ENCODE measurements at places on chromosomes 2 and 18.
A peak's percentile ranks its signal among the peaks of the same experiment; 100 is the strongest.

DNA sequence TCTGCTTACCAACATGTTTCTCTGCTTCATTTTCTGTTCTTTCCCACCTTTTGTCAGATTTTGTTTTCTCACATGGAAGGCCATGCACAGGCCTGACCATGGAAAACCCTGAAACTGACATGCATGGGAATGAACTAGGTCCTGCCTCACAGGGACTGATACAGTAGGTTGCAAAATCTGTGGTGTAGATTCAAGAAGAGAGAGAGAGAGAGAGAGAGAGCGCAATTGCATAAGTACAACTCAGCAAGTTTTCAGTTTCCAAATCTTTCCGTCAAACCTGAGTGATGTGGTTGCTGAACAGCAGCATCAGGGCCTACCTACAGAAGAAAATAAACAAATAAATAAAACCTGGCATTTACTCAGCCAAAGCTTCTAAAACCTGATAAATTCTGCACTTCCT is 87.5 kb upstream of the RNF152 start:
- no peak for DNase-seq

GRCh38 chr2:98691303-98691702 is 39.6 kb downstream of the MGAT4A start:
- DNase-seq: no peak

DNA sequence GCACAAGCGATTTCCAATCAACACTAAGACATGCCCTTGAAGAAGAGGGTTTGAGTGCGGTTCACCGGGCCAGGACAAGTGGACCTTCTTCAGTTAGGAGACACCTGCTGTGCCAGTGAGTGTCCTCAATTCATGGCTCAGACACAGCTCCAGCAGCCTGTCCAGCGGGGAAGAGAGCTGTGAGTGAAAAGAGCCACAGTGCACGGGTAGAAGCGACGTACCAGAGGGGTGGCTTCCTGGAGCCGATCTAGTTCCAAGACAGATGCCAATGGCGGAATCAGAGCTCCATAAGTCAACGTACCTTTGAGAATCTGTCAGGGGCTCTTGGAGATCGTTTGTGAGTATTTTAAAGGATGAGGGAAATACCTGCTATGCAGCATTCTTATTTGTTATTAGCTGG is 119.9 kb upstream of the SALL3 start:
- DNase-seq: no peak

DNA sequence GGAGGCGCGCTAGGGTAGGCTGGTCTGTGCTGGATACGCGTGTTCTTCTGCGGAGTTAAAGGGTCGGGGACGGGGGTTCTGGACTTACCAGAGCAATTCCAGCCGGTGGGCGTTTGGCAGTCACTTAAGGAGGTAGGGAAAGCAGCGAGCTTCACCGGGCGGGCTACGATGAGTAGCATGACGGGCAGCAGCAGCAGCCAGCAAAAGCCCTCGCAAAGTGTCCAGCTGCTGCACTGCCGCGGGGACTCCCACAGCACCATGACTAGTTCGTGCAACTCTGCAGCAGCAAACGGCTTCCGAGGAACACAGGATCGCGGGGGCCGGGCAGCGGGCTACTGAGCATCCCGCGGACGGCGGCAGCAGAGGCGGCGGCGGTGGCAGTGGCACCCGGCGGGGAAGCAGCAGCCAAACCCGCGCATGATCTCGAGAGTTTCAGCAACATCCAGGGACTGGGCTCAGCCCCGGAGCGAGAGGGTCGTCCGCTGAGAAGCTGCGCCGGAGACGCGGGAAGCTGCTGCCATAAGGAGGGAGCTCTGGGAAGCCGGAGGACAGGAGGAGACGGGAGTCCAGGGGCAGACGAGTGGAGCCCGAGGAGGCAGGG is 368 bp downstream of the TMEFF2 start:
- no peak for DNase-seq

- DNase-seq: no peak
Observed at GRCh38 chr18:78913830-78914231, 65.8 kb upstream of the SALL3 start.

DNA sequence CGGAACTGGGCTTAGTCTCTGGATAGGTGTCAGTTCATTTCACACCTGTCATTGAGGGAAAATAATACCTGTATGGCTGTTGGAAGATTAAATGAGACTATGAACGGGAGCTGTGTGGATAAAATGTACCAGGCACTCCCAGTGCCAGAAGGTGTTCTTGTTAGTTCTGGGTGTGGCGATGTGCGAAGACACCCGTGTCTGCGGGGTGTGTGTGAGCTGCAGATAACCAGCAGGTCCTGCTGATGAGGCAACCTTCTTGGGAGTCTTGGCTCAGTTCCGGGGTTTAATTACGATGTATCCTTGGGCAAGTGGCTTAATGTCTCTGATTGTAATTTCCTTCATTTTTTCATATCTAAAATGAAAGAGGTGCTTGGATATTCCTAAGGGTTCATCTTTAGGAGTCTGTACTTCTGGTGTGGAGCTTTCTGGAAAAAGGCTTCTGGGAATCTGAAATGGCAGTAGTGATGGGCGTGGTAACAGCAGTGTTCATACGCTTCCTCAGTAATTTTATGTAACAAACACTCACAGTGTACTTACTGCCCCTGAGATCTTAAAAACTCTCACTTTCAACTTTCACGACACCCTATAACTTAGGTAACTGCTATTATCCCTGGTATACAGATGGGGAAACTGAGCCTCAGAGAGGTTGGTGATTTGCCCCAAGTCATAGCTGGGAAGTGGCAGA is 35.0 kb downstream of the NEDD4L start:
- no peak for DNase-seq

DNA sequence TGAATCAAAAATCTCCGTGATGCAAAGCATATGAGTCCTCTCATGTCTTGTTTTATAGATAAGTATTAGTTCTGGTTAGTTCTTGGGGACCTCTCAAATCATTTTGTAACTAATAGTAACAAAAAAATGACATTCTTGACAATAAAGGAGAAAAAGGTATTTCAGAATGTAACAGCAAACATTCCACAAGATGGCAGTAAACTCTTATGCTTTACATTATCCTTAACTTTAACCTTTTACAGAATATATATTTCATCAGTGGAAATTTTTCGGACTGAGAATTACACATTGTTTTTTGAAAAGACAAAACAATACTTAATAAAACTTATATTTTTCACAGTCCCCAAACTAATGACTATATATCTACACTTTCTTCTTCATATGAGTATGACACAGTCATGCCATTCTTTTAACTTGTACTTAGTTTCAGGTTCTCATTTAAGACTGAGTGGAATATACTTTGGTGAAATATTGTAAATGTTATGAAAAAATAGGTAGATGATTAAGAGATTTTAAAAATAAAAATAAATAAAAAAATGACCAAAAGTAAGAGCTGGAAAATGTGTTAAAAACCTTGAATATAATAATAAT is 142.9 kb upstream of the NXPH2 start:
- DNase-seq: peak; percentile 39

GRCh38 chr2:241762933-241763369 is 13.7 kb upstream of the GAL3ST2 start:
- DNase-seq: no peak

DNA sequence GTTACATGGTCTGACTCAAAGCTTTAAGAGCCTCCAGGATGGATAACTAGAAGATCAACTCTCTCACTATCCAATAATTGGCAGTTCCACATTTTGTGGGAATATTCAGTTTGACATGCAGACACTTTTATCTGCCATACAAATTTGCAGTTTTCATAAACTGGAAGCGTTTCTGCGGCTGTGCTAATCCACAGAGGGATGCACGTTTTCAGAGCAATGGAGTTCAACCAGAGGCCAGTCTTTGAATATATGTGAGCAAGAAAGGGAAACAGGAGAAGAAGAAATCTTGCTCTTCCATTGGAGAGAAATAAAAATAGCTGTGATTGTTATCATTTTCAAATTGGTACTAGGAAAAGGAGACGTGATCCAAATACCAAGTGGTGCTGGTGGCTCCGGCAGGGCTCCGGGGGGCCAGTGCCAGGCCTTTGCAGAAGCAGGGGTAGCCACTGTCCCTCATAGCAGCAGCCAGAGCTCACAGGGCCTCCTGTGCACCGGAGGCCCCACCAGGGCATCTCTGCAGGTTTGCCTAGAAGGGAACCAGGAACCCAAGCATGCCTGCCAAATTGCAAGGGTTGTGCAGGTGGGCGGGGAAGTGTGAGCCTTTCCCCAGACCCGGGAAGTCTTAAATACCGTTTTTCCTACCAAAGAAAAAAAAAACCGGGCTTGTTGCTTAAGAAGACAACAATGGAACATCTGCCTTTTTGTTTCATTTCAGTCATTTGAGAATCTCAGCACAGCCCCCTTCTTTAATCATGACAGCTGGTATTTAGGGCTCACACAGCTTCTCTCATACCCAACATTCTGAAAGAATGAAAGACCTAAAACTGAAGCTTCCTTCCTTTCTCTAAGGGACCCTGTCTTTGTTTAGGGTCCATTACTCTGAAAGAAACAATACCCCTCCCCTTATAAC is 791.1 kb upstream of the SOX11 start:
- no peak for DNase-seq

DNA sequence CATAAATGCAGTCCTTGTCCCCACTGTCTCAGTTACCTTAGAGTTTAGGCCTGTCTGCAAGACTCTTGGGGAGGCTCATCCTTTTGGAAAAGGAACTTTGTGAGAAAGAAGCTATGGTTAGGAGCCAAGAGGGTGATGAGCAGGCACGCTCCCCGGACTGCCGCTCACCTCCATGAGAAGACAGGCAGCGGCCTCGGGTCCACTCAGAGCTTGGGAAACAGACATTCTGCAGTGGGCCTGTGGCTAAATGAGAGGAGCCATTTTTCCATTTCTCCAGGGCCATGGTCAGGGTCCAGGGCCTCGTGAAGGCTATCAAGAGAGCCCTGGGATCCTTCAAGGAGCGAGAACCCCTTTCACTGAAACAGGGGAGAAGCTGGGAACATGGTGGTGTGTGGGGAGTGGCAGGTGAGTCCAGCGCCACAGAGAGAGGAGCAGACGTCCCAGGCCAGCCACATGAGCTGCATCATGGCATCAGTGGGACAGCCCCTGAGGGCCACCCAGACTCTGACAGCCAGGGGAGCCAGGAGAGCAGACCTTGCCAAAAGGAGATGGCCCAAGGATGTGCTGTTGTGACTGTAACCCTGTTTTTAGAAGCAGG is 4.0 kb upstream of the TEX51 start:
- no peak for DNase-seq

- DNase-seq: no peak
Observed at GRCh38 chr18:43720041-43720440, 442.8 kb upstream of the SYT4 start.

DNA sequence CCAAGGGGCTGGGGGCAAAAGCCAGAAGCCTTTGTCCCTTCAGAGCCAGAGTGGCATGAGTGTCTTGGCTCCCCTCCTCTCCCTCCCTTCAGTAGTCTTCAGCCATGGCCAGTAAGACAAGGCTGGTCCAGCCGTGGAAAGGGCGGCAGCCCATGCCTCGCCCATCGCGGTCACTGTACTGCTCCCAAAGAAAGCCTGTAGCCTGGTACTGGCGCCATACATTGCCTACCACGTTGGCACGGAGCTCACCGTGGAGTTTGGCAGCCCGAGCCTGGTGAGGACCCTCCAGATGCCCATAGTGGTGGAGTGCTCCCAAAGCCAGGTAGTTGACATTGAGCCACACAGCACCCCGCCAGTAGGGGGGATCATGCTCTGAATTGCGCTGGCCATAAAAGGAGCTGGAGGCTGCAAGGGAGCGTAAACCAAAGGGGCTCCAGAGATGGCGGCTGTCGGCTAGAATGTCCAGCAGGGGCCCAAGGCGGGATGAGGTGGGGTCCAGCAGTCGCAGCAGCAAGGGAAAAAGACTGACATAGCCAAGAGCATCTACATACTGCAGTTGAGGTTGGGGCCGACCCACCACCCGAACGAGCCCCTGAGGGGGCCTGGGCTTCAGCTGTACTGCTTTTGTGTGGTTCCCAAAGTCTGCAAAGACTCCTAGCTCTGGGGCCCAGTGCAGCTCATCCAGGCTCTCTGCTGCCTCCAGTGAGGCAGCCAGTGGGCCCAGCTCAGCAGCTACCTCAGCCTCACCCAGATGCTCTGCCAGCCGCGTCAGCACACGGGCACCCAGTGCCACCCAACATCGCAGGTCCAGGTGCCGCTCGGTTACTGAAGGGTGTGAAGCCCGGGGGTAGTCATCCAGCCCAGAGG is 3.2 kb downstream of the WBP1 start:
- DNase-seq: no peak

DNA sequence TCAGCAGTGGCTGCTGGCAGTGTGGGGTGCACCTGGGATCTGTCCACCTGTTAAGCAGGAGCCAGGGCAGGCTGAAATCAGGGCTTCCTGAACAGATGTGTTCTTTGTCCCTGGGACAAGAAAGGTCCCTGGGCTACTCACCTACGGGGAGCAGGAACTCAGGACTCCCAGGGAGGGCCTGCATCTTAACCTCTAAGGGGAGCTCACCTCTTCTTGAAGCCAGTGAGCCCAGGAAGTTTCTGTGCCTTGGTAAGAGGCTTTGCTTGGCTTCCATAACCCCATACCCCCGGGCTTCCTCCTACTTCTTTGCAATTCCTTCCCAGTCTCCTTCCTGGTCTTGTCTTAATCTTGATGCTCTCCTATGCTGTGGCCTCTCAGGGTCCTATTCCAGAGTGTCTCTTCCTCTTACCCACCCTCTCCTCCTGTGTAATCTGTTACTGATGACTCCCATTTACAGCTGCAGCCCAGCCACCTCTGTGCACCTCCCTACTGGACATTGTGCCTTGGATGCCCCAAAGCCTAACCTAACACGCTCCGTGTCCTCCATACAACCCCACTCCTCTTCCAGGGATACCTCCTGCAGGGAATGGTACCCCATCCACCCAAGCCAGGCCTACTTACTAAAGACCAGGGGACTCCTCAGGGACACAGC is 55.7 kb upstream of the MAPRE3 start:
- no peak for DNase-seq

- no peak for DNase-seq
Observed at GRCh38 chr2:126656431-126657147, 631 bp downstream of the GYPC start.

- no peak for DNase-seq
Observed at GRCh38 chr18:73254564-73254963, 386.8 kb upstream of the NETO1 start.

DNA sequence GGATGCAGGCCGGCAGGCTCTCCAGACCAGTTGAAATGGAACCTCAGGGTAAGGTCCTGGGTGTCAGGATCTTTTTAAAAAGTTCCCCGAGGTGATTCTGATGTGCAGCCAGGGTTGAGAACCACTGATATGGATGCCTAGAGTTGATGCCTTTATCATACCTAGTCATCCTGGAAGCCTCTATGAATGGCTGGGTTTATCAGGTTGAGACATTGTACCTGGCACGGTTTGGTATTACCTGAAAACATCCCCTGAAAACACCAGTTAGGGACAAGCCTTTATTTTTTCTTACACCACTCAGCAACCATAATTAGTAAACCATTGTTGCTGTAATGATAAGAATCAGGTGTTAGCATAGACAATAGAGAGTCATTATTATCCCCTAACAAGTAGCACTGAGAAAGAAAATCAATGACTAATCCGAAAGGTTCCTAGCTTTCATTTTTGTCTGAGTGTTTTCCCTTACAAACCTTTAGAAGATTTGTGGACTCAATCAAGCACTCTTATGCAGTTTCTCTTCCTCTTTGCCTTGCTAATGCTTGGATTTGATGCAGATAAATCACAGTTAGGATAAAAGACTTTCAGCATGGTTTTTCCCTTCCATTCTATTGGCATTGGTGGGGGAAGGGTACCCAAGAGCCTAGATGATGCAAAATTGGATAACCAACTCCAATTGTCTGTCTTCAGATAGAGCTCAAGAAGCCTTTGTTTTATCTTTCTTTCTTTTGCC is 116.5 kb upstream of the LYPD6 start:
- no peak for DNase-seq

Data from NCI-H774 (cell line).